Mesenchymal stem cell (in vitro differentiated cells and primary cell): ENCODE measurements at places on chromosomes 12 and 14.

DNA sequence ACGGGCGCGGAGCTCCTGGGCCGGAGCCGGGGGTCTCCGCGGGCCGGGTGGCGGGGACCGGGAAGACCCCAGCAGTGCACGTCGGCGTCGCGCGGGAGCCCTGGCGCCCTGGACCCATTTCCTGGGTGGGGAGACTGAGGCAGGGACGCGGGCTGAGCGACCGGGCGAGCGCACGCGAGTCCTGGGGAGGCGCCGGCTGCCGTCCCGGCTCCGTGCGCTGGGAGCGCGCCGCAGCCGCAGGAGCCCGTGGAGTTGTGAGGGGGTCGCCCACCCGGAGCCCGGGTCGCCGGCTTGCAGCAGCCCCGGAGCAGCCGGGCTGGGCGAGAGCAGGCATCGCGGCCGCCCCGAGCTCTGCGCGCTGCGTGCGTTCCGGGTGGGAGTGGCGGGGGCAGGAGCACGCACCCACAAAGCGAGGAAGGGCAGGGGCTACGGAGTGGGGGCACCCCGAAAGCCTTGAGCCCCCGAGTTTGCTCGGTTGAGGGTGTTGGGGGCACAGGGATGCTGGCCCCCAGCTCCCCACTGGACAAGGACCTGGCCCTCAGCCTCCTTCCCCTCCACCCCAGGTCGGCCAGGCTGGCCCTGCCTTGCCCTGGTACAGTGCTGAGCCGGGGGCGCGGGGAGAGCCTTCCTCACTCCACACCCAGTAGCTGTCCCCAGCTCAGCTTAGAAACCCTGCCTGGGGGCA is 620 bp downstream of the MMP17 start:
- DNase-seq = no peak

GRCh38 chr12:81863406-81863805 is 104.3 kb upstream of the PPFIA2 start:
- peak; percentile 4 for DNase-seq

- no peak for DNase-seq
These were observed 46.6 kb downstream of the SUSD6 start for GRCh38 chr14:69657950-69658355.

DNA sequence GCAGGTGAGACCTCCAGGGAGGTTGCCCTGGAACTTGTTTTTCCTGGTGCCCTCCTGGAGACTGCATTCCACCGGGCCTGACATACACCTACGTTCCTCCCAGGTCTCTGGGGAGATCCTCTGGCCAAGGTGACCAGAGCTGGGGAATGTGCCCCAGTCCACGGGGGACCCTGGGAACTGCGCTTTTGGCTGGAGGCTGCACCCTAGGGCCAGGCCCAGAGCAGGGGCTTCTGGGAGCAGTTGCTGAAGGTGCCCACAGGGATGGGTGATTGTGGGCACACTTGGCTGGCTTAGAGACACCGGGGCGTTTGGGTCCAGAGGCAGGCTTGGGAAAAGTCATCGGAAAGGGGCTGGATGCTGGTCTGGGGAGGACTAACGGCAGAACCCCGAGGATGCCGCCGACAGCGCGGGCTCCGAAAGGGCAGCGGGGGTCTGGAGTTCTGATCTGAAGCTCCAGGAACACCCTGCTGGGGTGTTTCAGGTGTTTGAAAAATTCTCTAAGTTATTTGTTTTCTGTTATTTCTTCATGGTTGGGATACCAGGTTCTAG is 36.5 kb upstream of the TDRD9 start:
- DNase-seq = no peak
